ENCODE measurements at places on chromosomes 5 and 9.

GRCh38 chr9:38311382-38312270 lies 80.9 kb upstream of the ALDH1B1 start:
- DNase-seq, result no peak

DNA sequence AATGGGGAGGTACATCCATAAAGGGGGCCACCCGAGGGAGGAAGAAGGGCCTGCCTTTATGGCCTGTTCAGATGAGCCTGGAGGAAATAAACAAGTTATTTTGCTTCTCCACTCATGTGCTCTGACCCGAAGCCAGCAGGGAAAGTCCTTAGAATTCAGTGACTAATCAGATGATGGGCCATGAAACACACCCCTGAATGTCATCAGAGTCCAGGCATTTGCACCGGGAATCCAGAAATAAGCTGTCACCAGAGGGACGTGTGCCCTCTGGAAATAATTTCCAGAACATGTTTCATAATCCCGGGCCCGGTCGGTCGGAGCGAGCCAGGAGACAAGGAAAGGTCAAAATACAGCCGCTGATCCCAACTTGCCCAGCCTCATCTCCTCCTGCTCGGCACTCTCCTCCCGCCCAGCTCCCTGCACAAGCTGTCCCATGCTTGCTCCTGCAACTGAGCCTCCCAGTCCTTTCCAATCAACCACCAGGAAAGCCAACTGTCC lies 73.6 kb upstream of the ZNF622 start:
- DNase-seq, result no peak

GRCh38 chr9:14926941-14927624 lies 16.9 kb upstream of the FREM1 start:
- no peak for DNase-seq

DNA sequence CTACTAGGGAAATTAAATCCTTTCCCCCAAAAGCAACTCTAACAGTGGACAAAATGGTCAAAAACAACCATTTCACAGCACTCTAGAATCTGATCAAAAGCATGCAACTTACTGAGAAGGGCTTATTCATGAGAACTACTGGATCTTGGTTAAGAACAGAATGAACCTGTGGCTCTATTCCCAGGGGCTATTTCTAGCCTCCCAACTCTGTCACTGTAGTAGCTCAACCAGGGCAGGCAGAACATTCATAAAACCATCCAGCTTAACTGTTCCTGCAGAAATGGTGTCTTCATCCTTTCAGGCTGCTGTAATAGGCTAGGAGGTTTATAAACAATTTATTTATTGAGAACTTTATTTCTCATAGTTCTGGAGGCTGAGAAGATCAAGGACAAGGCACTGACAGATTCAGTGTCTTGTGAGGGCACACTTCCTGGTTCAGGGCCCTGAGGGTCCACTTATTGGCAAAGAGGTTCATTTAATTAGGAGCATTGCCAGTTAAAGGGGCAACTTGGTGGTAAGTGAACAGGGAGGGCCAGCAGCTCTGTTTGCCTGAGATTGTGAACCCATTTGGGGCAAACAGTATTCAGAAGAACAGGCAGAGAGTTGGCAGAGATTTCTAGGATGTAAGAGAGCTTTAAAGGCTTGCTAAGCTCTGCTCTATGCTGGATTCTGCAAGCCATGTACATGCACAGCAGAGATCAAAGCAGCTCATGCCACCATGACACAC lies 238.5 kb upstream of the FBXL7 start:
- DNase-seq, result no peak

DNA sequence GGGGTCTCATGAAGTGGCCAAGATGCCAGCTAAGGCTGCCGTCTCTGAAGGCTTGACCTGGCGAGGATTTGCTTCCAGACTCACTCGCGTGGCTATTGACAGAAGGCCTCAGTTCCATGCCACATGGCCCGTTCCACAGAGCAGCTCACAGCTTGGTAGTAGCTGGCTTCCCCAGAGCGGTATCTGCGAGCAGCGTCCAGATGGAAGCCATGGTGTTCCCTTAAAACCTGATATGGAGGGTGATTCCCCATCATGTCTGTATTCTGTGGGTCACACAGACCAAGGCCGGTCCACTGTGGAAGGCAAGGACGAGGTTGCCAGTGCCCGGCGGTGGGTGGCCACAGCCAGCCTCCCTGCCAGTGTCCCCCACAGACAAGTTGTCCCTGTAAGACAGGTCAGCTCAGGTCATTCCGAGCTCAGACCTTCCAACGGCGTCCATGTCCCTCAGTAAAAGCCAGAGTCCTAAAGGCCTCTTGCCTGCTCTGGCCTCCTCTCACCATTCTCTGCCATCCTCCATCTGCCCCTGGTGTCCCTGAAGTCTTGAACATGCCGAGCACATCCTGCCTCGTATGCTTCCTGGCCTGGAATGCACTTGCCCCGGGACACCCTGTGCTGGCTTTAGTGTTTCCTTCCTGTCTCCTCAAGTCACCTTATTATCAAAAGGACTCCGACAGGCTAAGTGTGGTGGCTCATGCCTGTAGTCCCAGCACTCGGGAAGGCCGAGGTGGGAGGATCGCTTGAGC lies 61.3 kb upstream of the LRRTM2 start:
- DNase-seq, result no peak

DNA sequence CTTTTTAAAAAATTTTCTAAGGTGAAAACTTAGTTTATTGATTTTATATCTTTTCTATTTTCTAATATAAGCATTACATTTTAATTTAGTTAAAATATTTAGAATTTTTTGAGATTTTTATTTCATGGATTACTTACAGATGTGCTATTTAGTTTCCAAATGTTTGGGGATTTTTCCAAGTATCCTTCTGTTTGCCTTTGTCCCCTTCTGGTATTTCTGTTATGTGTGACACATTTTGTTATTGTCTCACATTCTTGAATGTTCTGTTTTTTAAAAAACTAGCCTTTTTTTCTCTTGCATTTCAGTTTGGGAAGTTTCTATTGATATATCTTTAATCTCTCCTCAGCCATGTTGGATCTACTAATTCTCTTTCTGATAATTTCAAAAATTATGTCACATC lies 234.9 kb downstream of the FAM170A start:
- DNase-seq, result no peak

DNA sequence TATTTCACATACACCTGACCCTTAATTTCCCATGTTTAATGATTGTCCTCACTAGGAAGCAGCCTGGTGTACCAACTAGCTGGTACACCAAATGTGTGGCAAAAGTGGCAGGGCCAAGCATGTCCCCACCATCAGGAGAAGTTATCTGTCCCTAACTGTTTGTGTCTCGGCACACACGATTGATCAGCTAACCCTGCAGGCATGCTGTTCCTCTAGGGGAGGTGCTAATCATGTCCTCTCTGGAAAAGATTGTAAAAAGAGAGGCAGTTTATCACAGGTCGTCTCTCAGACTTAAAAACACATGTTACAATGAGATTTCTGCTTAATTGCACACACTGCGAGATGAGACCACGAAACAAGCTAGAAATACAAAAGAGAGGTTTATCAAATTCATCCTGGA lies 342.7 kb downstream of the DIRAS2 start:
- no peak for DNase-seq

GRCh38 chr5:35404701-35405100 lies 174.4 kb upstream of the PRLR start:
- DNase-seq, result no peak

GRCh38 chr9:8221462-8221861 lies 421.9 kb upstream of the DMAC1 start:
- no peak for DNase-seq

DNA sequence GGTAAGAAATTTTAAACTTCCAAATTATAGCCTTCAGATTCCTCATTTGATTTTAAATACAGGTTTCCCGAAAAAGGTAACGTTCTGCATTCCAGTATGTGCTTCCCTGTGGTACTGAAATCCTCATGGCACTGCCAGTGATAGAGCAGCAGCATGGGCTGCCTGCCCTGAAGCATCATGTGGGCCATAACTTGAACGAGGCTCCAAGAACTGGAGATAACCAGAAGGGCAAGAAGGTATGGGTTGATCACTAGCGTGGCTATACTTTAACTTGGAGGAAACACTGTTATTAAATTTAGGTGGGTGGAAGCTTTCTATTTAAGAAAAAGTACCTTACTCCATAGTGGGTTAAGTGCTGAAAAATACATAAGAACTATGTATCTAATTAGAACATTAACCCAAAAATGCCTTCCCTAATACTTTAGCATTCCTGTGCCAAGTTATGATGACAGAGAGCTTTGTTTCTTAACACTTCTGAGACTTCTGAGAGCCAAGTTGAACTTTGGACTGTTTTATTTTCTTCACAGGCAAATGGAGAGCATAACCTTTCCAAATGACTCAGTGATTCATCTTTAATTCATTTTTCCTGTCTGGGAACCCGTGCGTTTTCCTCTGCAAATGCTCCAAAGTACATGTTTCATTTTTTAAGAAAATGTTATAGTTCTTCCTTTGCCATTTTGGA lies 191.5 kb upstream of the GNA14 start:
- no peak for DNase-seq

DNA sequence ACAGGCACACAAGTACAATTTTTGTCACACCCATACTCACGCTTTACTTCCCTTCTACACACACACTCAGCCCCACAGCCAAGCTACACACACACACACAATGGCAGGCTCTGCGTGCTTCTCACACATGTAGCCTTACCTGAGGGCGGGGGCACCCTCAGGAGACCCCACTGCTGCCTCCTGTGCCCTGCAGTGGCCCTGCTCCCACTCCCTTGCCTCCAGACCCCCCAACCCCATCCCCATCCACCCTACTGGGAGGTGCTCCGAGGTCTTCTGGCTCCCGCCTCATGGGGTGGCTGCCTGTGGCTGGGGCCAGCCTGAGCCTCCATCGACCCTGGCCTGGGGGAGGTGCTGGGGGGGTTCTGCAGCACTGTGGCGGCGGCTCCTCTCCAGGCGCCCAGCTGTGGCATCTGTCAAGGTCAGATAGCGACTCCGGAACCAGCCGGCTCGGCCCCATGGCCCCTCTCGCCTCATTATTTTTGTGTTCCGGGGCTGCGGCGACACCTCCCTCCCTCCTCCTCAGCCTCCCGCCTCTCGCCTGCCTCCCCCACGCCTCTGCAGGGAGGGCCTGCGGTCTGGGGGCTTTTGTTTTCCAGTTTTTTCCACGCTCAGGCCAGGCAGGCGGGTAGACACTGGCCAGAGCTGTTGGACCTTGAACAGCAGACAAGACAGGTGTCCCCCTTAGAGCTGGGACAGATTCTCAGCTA lies 21.7 kb downstream of the CXXC5 start:
- DNase-seq, result no peak

- no peak for DNase-seq
These were observed 65.3 kb upstream of the HTR4 start for GRCh38 chr5:148719605-148720004.

DNA sequence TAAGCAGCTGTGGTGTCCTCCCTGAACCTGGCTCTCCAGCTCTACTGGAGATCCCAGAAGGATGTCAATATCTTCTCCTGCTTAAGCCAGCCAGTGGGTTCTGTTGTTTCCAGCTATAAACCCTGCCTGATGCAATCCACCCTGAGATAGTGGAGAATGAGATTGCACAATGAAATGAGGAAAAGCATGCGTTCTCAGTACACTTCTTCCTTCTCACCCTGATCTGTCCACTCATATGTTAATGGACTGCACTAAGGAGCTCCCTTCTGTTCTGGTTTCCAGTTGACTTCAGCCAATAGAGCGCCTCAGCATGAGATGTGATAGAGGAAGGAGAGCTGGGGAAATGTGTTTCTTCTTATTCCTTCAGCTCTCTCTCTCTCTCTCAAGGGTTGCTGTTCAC lies 40.0 kb upstream of the CDH6 start:
- DNase-seq, result no peak

DNA sequence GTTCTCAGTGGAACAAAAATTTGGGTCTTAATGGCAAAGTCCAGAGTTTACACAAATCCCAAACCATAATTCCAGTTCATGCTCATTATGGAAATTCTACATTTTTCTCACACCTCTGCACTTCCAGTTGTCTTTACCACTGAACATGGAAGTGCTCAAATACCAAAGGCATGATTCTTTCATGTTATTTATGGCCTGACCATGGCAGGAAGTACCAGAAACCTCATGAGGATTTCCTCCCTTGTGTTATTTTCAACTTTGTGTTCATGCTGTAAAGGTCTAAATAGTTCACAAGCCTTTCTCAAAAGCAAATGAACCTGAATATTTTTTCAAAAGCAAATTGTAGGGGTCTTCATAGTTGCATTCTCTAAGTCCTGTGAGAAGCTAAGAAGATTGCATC lies 82.0 kb upstream of the ITGA1 start:
- no peak for DNase-seq

- no peak for DNase-seq
These were observed 7.7 kb downstream of the LHFPL2 start for GRCh38 chr5:78640662-78641474.

DNA sequence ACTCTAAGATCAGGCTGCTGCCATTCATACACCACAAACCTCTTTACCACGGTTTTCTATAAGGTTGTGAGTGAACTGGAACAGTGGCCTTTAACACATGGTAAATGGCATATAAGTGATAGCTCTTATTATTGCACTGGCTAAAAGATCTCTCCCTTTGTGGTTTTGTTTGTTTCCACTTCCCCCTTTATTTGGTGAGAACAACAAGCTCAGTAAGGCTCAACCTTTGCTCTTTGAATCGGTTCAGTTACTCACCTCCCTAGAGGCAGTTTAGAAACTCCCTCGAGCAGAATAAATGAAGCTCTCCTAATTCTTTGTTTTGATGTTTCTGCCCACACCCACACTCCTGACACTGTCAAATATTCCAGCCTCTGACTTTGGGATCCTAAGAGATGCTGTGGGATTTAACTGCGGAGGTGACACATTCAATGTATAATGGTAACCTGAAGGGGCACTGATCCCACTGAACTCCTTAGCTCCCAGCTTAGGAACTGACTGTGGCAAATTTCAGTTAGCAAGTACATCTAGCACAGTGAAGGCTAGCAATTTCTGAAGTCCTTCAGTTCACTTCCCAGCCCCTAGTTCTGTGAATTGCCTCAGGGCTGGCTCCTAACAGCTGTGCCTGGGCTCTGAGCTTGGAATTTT lies 22.5 kb upstream of the RAD23B start:
- DNase-seq, result no peak

- DNase-seq, result no peak
These were observed 190.5 kb downstream of the PIK3R1 start for GRCh38 chr5:68405784-68406743.

GRCh38 chr5:58641533-58641932 lies 58.7 kb downstream of the RAB3C start:
- DNase-seq, result no peak

GRCh38 chr5:96142786-96143434 lies 181.3 kb upstream of the ELL2 start:
- no peak for DNase-seq

DNA sequence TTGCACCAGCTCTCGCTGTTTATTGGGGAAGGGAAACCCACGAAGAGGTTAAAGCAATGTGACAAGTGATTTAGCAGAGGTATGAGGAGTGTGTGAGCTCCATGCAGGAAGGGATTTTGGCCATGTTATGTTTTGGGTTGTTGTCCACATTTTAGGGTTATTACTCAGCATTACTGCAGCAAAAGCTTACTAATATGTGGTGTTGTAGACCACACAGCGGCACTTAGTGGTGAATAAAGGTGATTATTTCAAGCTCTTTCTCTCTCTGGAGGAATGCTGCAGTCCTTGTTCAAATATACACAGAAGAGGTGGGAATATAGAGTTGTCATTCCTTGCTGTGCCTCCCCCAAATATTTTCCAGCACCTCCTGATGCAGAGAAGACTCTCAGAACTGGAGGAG lies 29.7 kb upstream of the AKNA start:
- DNase-seq, result no peak

All from effector memory CD8-positive, alpha-beta T cell (primary cell).